Activated T-cell treated with anti-CD3 and anti-CD28 coated beads for 4 hours (primary cell): ENCODE measurements at places on chromosomes 2 and 18.

- no peak for DNase-seq
Observed at GRCh38 chr2:33015421-33016142, 68.8 kb downstream of the LTBP1 start.

- DNase-seq, result no peak
Observed at GRCh38 chr2:162266460-162266760, 23.2 kb upstream of the FAP start.

- no peak for DNase-seq
Observed at GRCh38 chr2:237227592-237228280, 142.0 kb downstream of the COPS8 start.

DNA sequence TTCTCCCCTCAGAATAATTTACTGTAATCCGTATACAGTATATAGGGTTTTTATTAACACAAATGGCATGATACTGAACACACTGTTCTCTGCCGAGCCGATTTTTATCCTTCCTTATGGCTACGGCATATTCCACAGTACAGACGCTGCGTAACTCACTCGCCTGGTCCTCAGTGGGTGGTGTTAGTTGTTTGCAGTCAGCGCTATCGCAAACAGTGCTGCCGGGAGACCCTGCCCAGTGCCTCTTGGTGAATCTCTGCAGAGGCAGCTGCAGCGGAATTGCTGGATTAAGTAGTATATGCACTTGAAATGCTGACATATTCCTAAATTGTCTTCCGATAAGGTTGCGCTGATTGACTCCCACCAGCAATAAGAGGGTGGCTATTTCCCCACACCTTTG, 73.9 kb downstream of the MARCO start:
- DNase-seq, result no peak

GRCh38 chr2:64609227-64609941, 44.3 kb downstream of the SERTAD2 start:
- peak; percentile 32 for DNase-seq

DNA sequence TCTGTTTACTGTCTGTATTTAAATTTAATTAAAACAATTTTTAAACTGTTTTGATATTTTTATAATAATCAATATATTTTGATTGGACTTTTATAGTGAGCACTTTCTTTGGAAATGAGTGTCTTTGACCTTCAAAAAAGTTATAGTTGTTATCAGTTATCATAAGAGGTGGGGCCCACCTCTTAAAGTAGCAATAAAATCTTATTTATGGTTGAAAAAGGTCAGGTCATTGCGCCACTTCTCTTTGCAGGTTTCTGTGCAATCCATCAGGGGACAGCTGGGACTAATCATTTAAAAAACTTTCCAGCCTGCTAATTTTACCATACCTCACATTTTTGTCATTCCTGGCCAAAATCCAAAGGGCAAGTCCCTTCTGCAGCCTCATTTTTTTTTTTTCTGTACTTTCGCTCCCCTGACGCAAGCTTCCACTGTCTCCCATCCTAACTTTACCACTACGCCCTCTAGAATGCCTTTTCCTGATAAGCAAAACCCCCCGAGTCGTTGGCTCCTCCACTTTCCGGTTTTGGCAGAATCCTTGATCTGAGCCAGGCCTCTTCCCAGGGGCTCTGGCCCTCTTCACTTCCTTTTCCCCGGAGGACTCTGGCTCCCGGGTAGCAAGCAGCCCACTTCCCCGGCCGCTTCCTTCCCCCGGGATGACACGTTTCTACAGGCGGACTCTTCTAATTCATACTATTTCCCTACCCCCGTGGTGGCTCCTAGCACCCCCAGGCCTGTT, 1.1 kb upstream of the SEH1L start:
- no peak for DNase-seq

DNA sequence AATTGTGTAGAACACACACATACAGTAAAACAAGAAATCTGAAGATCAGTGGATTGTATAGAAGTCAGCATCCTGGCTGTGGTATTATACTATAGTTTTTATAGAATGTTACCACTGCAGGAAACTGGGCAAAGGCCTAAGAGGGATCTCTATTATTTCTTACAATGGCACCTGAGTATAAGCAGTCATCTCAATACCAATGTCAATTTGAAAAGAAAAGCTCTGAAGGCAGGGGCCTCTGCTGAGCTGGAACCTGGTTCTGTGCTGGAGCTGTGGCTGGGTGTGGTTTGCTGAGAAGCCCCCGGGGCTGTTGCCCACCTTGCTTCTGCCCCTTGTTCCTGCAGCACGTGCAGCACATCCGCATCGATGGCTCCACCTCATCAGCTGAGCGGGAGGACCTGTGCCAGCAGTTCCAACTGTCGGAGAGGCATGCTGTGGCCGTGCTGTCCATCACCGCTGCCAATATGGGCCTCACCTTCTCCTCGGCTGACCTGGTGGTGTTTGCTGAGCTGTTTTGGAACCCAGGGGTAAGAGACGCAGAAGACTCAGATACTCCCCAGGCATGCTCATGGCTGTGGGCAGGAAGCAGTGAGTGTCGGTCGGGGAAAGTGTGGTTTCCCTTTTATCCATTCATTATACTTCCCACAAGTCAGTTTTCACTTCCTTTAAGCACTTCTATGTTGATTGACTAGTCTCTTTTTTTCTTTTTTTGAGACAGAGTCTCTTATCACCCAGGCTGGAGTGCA, 23.5 kb upstream of the RPL37A start:
- DNase-seq, result no peak

- DNase-seq, result no peak
Observed at GRCh38 chr2:182550234-182550633, 123.4 kb upstream of the PDE1A start.

GRCh38 chr2:170521299-170521698, 193.8 kb upstream of the SP5 start:
- DNase-seq, result no peak

DNA sequence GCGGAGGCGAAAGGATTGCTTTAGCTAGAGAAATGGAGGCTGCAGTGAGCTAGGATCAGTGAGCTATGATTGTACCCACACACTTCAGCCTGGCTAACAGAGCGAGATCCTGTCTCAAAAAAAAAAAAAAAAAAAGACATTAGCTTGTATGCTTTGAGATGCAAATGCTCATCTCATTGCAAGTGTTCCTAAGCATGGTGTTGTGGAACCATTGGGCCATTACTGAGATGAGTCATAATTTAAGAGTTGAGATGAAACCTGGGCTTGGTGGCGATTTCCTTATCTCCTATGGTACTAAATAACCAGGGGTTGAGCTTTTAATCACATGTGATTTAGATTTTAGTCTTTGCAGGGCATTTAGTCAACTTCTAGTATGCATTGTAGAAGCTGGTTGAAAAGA, 2.2 kb downstream of the PLEKHA3 start:
- DNase-seq, result no peak

DNA sequence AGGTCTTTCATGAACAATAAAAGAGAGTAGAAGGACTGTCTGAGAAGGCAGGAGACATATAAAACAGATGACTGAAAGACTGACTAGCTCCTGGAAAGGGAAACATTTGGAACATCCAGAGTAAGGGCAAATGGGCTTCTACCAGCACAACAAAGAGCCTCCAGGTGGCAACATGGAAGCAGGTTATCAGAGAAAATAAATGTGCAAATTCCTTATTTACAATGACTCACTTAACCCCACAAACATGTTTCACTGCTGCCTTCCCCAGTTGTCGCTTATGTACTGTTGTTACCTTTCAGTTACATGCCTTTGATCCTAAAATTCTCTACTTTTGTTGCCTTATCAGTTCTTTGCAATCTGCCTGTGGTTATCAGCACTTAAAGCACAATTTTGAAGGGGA, 117.0 kb downstream of the HIBCH start:
- no peak for DNase-seq

- no peak for DNase-seq
Observed at GRCh38 chr18:7727361-7728076, 160.4 kb downstream of the PTPRM start.

DNA sequence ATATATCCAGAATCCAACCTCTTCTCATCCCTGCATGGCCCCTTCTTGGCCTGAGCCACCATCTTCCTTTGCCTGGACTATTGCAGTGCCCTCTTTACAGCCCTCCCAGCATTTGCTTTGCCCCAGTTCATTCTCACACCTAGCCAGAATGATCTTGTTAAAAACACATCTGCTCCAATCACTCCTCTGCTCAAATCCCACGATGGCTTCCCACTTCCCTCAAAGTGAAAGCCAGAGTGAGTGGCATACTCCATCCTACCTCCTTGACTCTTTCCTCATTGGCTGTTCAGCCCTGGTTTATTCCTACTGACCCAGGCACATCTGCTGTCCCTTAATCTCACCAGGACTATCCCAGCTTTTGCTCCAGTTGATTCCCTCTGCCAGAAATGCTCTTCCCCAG, 14.7 kb downstream of the SULT6B1 start:
- DNase-seq, result no peak

DNA sequence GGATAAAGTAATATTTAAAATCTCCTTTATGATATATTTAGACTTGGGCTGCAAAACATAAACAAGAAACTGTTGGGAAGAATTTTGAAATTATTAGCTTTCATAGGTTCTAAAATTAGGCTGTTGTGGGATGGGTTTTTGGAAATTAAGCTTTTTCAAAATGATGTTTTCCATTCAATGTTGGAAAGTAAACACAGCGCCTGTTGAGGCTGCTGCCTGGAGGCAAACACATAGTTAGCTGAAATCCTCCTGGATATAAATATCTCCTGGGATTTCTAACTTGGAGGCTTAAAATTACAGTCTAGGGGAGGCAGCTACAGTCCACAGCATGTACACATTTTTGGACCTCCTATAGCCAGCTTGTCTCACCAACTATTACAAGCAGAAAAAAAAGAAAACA, 197.3 kb downstream of the DCC start:
- no peak for DNase-seq

GRCh38 chr2:186542002-186542401, 47.9 kb upstream of the ITGAV start:
- DNase-seq, result no peak

DNA sequence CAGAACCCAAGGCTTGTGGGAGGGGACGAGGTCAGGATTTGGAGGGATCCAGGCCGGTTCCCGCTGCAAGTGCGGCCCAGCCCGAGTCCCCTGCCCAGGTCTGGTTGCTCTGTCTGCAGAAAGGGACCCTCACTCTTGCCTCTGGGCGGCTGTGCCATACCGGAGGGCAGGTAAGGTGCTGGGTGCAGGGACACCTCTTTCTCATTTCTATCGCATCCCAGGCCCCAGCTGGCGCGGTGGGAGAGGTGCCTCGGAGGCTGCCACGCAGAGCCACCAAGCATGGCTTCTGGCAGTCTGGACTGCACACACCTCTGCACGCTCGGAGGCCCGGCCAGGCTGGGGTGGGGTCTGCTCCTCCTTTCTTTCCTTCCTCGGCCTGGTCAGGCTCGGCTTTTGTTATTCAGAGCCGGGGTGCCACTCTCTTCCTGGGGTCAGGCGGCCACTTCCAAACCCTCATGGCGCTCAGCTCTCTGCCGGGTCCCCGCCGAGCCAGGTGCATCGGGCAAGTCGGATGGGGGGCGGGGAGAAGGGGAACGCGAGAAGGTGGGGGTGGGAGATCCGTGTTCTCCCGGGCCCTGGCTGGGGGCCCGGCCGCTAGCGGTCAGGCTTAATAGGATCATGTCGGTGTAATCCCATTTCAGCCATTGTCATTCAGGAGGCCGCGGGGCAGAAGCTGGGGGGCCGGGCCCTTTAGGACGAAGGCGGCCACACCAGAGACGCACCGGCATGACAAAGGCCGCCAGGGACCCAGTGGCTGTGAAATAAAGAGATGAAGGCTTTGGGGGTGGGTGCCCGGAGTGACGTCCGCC, 9.0 kb downstream of the GBX2 start:
- no peak for DNase-seq

GRCh38 chr2:23503682-23504081, 118.7 kb downstream of the KLHL29 start:
- DNase-seq, result no peak
